ENCODE measurements at places on chromosomes 5 and 9. TPM values are rescaled to one million over a fixed set of nuclear protein-coding genes. Genes with fewer than 3 reads are reported as not detected.

Gene PCDHGA11
- total RNA-seq: 11.7 TPM

Gene PCDHB13
- total RNA-seq: 0.35 TPM

Gene FOXD4L5
- 0.94 TPM for total RNA-seq

Gene MARCOL
- total RNA-seq: not detected

Gene CERCAM
- 233 TPM for total RNA-seq

Gene WNK2
- total RNA-seq: not detected

Gene EQTN
- not detected for total RNA-seq

Gene PCDHGA1
- total RNA-seq: 0.85 TPM

Data from pericardium fibroblast (primary cell).